Stimulated activated CD8-positive, alpha-beta memory T cell treated with anti-CD3 and anti-CD28 coated beads, Interleukin-15, amount 100 ng/mL, for 48 hours (primary cell): ENCODE measurements at places on chromosomes 7 and 10.

- DNase-seq = no peak
Observed at GRCh38 chr7:1695800-1696454, 25.9 kb downstream of the ELFN1 start.

DNA sequence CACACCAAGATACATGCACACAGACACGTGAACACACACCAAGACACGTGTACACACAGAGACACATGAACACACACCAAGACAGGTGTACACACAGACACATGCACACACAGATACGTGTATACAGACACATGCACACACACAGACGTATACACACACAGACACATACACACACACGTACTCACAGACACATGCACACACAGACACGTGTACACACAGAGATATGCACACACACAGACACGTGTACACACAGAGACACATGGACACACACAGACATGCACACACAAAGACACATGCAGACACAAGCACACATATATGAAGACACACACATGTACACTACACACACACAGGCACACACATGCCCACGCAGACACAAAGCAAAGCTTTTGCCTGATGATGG is 134.6 kb downstream of the TCERG1L start:
- no peak for DNase-seq

DNA sequence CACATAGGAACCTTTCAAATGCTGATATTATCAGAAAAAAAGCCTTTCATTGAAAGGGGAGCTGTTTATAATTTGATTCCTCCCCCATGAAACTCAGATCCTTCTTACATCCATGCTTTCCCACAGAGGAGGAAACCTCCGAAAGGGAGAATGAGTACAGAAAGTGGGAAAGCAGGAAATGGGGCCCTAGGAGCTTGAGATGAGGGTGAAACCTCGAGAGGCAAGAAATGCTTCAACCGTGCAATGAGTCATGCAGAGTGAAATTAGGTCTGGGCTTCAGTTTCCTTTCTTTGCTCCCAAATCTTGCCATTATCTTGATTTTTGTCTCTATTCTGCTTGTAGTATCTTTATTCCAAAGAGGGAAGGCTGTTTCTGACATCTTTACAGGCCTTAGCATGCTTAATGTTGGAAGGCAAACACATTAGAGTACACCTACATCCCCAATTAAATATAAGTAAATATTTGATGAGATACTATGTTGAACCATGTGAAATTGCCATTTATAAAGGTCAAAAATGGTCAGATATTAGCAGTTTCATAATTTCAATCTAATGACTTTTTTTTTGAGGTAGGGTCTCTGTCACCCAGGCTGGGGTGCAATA is 79.1 kb downstream of the NAMPT start:
- no peak for DNase-seq

DNA sequence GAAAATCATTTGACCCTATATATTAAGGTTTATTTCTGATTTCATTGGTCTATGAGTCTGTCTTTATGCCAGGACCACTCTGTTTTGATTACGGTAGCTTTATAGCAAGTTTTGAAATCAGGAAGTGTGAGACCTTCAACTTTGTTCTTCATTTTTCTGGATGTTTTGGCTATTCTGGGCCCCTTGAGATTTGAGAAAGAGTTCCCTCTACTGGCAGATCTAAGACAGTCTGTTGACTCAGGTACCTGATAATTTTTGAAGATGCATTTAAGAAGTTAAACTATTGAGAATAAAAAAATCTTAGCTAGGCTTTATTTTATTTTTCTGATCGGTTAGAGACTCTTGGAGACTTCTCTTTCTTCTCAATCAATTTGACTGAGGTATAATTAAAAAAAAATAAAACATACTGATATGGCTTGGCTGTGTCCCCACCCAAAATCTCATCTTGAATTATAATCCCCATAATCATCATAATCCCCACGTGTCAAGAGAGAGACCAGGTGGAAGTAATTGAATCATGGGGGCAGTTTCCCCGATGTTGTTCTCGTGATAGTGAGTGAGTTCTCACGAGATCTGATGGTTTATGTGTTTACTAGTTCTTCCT is 209.2 kb downstream of the SNX10 start:
- no peak for DNase-seq

DNA sequence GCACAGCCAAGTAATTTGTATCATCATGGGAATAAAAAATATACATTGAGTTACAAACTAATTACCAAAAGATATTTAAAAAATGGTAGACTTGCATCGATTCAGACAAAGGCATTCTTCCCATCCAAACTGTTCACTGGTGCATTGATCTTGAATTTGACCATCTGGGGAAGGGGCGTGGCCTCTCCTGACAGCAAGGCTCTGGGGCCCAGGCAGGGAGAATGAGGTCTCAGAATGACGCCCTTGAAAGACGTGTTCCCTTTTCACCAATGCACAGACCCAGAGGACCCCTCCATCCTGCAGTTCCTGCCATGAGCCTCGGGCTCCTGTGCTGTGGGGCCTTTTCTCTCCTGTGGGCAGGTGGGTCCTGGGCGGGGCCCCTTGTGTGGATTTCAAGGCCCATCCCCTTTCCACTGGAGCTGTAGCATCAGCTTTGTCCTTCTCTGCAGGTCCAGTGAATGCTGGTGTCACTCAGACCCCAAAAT is 91.1 kb upstream of the PRSS58 start:
- DNase-seq = no peak

DNA sequence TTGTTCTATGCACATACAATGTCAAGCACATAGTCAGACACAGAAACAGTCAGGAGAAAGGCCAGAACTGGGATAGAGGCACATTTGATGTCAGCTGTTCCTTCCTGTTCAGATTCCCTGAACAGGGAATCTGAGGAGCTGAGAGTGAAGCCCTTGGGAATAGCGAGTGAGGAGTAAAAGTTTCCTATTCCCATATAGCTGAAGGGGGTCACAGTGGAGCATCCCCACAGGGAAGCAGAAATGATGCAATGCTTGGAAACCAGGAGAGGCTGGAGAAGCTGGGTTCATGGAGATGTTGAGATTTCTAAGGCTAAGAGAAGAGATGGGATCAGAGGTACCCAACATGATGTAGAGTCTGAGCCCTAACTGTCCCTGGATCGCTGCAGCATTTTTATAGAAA is 11.3 kb upstream of the PRXL2A start:
- DNase-seq = no peak

DNA sequence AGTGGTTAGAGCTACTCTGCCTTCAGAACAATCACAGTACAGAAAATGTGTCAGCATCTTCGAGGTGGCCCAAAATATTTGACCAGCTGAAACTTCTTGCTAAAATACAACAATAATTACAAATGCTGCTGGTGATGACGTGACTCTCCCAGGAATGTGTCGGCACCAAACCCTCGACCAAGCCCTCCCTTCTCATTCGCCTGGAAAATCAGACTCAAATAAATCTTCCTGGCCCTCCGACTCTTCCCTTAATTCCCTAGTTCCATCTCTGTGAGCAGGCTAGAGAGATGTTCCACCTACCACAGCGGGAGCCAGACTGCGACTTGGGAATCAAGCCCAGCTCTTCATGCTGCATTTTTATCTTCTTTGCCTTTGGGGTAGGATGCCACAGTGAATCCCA is 4.1 kb downstream of the PRSS2 start:
- no peak for DNase-seq

GRCh38 chr10:97771055-97771891 is 526 bp downstream of the SFRP5 start:
- DNase-seq = no peak
